GM20000 (cell line): ENCODE measurements at places on chromosomes 3 and 15.

DNA sequence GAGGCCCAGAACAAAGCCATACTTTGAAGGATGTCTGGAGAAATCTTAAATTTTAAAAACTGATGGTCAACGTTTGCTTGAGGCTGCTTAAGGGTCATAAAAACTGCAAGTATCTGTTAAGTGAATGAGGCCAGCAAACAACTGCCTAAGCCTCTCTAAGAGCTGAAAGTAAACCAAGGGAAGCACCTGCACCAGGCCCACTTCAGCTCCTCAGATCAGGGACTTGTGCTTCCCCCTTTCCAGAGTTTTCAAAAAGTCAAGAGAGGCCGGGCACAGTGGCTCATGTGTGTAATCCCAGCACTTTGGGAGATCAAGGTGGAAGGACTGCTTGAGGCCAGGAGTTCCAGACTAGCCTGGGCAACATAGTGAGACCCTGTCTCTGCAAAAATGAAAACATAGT is 9.1 kb downstream of the FBXL22 start:
- no peak for DNase-seq

- DNase-seq = no peak
Measured at GRCh38 chr3:13569641-13570390, 20.9 kb downstream of the FBLN2 start.

GRCh38 chr3:179969525-179969924 is 67.2 kb downstream of the PEX5L start:
- DNase-seq = no peak

DNA sequence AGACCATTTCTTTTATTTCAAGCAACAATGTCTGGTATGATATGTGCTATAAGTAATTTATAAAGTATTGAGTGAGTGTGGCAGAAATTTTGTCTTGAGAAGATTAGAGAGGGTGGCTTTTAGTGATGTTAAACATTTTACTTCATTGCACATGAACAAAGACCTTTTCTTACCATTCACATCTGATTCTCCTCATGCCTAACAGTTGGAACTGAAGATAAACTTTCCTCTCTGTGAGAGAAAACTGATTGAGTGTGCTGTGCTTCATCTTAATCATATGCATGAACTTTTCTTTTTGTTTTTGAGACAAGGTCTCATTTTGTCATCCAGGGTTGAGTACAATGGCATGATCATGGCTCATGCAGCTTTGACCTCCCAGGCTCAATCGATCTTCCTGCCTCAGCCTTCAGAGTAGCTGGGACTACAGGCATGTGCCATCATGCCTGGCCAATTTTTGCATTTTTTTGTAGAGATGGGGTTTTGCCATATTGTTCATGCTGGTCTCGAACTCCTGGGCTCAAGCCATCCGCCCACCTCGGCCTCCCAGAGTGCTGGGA is 377.7 kb upstream of the GOLIM4 start:
- DNase-seq = no peak

- DNase-seq = no peak
Measured at GRCh38 chr3:10845001-10845761, 29.2 kb downstream of the SLC6A11 start.

- no peak for DNase-seq
Measured at GRCh38 chr3:47283193-47283537, 421 bp downstream of the KLHL18 start.

- no peak for DNase-seq
Measured at GRCh38 chr3:31357451-31357850, 175.3 kb upstream of the STT3B start.

DNA sequence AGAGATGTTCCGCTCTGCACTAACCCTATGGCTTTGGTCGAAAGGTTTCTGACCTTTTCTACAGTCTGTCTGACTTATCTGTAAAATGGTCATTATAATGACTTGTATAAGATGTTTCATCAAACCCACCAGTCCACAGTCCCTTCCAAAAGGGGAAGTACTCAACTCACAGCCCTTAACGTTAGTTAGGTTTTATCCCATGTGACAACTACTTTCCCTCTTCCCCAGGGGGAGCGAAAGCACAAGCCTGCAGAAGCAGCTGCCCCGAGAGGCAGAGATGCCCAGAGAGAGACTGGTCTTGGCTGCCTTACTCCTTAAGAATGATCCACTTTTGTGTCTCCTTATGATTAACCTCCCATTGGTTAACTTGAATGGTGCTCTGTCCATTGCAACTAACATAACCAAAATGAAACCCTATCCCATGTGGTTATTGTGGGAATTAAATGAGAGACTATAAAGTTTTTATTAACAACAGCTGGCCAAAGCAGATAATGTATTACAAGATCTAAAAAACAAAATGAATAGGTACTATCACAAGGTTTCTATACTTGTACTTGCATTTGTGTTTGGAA is 6.4 kb downstream of the ASTE1 start:
- DNase-seq = peak; percentile 13

- no peak for DNase-seq
Measured at GRCh38 chr15:96209285-96209735, 121.2 kb upstream of the NR2F2 start.

DNA sequence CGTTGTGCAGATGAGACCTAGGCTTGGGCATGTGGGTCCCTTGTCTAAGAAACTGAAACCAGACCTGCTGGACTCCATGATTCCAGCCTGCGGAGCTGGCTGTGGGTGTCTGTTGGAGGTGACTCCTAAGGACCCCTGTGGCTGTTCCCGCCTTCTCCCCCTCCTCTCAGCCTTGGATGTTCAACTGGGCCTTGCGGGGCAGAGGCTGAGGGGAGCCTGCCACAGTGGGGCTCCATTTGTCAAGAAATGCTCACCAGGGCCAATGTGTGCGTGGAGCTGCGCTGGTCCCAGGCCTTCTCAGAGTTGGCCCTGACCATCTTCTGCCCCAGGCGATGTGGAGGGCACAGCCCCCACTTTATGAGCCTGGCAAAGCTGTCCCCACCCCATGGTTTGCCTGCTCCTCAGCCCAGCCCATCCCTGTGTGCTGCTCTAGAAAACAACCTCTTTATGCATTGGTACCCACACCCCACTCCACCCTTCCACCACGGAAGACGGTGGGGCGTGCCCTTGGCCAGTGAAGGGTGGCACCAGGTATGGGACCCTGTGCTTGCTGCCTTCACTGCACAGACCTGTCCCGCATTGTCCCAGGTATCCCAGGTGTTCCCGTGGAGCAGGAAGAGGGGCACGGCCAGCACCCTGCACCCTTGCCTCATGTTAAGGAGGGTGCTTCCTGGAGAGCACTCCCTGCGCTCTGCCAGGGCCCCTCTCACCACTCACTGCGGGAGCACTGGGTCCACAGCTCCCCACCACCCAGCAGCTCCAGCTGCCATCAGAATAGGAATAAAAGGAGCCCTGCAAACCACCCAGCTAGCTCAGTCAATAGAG is 7.9 kb downstream of the MESP2 start:
- no peak for DNase-seq

GRCh38 chr3:37243820-37244748 is 69.7 kb upstream of the LRRFIP2 start:
- peak; percentile 57 for DNase-seq

DNA sequence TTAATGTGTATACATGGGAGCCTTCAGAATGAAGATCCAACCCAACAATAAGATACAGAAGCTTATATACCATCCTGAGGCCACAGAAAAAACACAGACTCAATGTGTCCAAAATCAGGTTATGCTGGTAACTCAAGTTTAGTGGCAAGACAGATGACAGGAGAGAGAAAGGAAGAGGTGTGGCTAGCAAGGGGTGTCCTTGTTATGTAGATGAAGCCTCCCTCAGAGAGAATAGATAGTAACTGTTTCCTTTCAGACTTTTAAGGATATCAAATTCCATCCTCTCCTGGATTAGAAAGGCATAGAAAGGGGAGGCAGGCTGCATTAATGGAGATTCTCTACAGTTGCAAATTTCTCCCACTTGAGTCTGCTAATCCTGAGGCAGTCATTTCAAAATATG is 447.4 kb downstream of the GABRB3 start:
- DNase-seq = no peak

DNA sequence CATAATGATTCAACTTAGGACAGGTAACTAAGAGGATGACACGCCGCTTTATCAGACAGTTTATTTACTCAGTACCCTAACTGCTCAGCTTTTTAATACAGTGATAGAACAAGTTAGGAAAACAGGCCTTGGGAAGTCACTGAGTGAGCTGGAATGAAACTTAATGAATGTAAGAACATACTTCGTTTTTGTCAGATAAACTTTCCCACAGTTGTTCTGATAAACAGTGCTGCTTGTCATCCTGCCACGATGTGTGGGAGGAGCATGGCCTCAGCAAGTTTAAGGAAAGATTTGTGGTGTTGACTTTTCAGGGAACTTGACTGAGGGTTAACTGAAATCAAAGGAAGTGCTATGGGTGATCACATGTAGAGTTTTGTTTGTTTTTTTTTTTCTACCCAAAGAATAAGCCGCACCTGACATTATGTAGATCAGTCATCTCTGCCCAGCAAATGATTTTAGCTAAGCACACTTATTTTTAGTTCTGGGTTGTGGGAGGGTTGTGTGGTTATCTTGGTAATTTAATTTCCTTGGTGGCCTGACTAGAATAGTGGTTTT is 5.6 kb upstream of the P2RY14 start:
- no peak for DNase-seq

- peak; percentile 69 for DNase-seq
Measured at GRCh38 chr15:64180235-64180824, 17.5 kb upstream of the PPIB start.

DNA sequence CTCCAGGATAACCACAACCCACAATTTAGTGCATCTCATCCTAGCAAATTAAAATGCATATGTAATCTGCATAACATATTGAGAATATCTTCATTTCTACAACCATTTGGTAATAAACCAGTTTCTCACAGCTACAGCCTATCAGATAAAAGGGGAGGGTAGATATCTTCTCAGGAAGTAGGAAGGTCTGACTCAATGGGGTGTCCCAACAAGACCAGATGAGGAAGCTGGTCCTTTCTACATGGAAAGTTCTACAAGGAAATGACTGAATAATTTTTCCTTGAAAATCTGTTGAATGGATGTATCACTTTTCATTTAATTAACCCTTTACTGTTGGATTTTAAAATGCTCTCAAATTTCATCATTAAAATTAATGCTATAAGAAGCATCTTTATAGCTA is 17.4 kb upstream of the TMPRSS7 start:
- DNase-seq = no peak

DNA sequence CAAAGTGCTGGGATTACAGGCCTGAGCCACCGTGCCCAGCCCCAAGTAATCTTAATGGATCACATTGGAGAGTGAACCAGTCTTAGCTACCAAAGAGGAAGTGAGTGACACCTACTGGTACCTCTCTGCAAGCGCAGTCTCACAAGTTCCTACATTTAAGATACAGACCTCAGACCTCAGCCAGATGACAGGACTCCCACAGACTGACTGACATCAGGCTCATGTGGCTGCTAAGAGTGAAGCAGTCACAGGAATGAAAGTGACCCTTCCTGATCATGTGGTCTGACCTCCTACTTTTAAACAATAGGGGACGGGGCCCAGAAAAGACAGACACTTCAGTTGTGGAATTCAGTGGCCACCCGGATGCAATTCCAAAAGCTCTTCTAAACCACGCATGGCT is 36.3 kb upstream of the GNB5 start:
- DNase-seq = peak; percentile 77

- DNase-seq = no peak
Measured at GRCh38 chr3:23629181-23629894, 176.4 kb upstream of the UBE2E1 start.

DNA sequence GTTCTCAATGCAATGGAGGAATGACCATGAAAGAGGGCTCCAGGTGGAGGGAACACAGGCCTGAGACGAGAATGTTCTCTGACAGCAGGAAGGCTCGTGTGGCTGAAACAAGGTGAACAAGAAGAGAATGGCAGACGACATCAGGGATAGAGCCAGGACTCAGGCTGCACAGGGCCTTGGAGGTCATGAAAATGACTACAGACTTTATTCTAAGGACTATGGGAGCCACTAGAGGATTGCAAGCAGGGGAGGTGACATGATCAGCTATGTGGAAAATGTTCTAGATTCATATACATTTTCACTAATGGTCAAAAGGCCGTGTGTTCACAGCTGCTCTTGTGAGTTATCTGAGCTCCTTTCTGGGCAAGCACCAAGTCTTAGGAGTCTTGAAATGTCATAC is 78.2 kb downstream of the TAFA4 start:
- DNase-seq = no peak

- peak; percentile 50 for DNase-seq
Measured at GRCh38 chr3:179196098-179196497, 47.9 kb downstream of the PIK3CA start.

- DNase-seq = peak; percentile 86
Measured at GRCh38 chr3:129526121-129526900, 2.1 kb upstream of the RHO start.
